Smooth muscle cell of the pulmonary artery (primary cell): ENCODE measurements at places on chromosomes 2 and 18. TPM values are rescaled to one million over a fixed set of nuclear protein-coding genes. Genes with fewer than 3 reads are reported as not detected.

Gene ZBTB7C
- 0.46 TPM in 1 of 2 replicates, not detected in the other for total RNA-seq

Gene MEP1B
- 0.07 TPM in 1 of 2 replicates, not detected in the other for total RNA-seq

Gene APCDD1
- total RNA-seq: 0.96 and 8.2 TPM in 2 replicates

Gene SLC40A1
- 27.0 and 53.8 TPM in 2 replicates for total RNA-seq

Gene LRRTM1
- total RNA-seq: not detected in 2 replicates

Gene ZEB2
- total RNA-seq: 58.5 and 136 TPM in 2 replicates

Gene CYP27A1
- 6.8 and 13.7 TPM in 2 replicates for total RNA-seq

Gene CNGA3
- not detected in 2 replicates for total RNA-seq

Gene UGT1A3
- not detected in 2 replicates for total RNA-seq

Gene LINC00305
- total RNA-seq: not detected in 2 replicates

Gene CFAP65
- total RNA-seq: 0.03 TPM in 1 of 2 replicates, not detected in the other

Gene SLC38A11
- 0.13 and 0.83 TPM in 2 replicates for total RNA-seq

Gene CNTNAP5
- not detected in 2 replicates for total RNA-seq

Gene C2orf80
- total RNA-seq: not detected in 2 replicates

Gene TUBA3E
- not detected in 2 replicates for total RNA-seq
